ENCODE measurements at places on chromosomes 11 and 22.

DNA sequence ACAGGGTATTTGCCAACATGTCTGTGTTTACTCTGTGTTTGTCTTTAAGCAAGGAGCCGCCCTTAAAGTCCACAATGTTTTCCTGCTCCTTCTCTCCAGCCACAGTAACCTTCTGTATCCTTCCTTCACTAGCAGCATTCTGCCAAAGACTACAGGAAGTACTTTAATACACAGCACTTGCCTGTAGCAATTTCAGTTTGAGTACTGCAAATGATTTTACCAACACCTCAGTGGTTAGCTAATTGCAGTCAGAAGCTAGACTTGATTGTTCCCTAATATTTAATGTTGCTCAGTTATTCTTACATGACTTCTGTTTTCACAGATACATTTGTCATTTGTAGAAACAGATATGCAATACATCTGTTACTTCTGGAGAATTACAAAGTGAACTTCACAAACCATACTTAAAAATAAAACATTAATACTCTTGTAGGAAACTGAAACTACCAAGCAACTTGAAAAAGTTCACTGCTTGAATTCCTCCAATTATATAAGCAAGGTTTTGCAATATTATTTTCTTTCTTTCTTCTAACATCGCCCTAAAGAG is 69.1 kb downstream of the FCHSD2 start:
- DNase-seq, result no peak

- DNase-seq, result no peak
Measured at GRCh38 chr11:124869856-124870387, 4.7 kb downstream of the ROBO3 start.

DNA sequence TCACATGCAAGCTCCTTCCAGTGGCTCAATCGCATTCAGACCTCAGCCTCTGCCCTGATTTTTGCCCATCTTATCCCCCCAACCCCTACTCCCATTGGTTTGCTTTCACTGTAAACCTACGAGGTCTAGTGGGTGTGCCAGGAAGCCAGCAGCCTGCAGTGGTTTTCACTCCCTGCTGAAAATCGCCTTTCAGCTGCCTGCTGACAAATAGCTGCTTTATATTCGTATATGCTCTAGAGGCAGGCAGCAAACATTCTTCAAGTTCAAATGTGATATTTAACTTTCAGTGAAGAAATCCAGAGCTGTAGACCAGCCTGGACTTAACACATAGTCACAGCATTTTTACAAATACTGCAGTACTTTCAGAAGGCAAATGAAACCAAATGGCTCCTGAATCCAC is 92.8 kb upstream of the APOA1 start:
- DNase-seq, result peak; percentile 11

DNA sequence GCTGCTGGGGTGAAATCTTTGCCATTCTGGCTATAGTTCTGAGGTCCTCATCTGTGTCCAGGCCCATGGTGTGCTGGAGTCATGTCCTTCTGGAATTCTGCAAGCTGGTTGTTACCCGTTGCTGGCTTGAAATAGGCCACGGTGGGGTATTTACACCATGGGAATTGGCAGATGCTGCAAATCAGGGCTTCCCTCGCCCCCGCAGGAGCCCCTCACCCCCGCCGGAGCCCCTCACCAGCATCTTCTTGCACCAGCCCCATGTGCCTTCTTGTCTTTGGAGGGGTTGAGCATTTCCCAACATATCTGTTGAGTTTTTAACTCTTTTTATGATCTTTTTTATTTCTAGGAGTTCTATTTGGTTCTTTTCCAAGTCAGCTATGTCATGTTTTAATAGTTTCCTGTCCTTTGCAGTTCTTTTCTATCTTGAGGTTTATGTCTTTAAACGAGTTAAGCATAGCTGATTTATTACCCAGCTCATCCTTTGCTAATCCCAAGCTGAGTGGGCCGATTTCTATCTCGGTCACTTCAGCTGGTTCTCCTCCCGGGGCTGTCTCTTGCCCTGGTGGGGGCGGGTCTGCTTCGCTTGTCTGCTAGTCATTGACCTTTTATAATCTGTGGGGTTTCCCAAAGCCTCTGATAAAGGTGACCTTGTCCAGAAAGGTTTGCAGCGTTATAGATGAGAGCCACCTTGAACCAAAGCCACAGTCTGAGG is 17.6 kb downstream of the ANO1 start:
- DNase-seq, result no peak

DNA sequence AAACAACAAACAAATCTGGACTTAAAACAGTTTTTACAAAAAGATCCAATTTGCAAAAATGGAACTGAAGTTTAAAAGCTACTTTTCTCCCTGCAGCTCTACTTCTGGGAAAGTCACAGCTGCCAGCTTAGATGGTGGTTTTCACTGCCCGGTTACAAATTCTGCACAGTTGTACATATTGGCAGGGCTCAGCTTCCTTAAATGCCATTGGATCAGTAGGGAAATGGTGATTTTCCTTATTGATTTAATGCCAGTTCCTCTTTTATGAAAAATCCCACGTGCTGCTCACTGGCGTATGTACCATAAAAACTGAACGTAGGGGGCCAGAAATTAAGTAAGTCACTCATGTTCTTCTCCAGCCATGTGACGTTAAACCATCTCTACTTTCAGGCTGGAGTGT is 22.8 kb downstream of the GRAP2 start:
- no peak for DNase-seq

DNA sequence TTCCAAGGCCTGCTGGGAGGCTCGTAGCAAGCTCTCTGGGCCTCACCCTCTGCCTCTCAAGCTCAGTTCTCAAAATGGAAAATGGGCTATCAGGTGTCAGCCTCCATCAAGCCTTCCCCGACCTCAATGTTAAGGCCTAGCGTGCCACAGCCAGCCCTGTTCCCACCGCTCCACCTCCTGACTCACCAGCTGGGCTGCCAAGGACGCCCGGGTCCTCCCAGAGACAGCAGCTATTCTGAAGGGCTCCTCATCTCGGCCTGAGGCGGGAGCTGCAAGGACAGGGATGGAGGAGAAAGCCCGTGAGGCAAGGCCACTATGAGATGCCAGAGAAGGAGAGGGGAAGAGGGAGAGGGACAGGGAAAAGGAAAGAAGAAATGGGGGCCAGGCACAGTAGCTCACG is 19.9 kb downstream of the ARAP1 start:
- DNase-seq, result no peak

GRCh38 chr11:31824879-31825837 is 14.0 kb upstream of the PAX6 start:
- no peak for DNase-seq

DNA sequence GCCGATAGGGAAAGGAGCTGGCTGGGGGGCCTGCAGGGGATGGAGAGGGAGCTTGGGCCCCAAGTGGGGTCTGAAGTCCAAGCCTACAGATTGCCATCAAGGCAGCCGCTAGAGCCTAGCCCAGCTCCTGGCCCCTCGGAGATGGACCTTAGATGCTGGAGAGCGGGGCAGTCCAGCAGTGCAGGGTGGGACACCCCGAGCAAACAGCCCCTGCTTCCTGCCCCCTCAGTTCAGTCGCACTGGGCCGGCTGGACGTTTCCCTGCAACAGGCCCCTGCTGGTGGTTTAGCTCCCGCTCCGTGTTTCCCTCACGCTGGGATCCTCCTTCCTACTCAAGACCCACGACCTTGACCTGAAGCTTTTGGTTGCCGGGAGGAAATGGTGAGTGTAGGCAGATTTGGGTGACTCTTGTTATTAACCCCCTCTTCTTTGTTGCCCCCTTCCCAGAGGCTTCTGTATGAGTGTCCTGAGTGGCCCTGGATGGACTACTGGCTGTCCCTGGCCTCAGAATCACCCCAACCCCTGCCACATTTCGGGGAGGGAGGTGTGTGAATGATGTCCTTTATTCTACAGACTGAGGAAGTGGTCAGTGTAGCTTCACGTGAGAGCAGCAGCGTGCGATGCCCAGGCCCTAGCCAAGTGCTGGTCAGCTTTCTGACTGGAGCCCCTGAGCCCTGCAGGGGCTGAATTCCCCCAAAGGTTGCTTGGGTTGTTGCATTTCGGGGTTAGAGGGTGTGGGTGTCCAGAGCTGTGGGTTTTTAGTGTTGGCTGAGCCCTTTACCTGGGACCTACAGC is 2.7 kb downstream of the ST3GAL4 start:
- no peak for DNase-seq

GRCh38 chr22:25366408-25366807 is 147.0 kb downstream of the CRYBB2 start:
- DNase-seq, result no peak

GRCh38 chr22:43151251-43152002 is at the start of gene TSPO:
Gene TSPO (plus strand): TSS chr22:43151559. CDS start chr22:43159239, 7,680 bp downstream.
- DNase-seq, result peak; percentile 46

GRCh38 chr11:76889411-76889975 is 28.8 kb downstream of the ACER3 start:
- no peak for DNase-seq

DNA sequence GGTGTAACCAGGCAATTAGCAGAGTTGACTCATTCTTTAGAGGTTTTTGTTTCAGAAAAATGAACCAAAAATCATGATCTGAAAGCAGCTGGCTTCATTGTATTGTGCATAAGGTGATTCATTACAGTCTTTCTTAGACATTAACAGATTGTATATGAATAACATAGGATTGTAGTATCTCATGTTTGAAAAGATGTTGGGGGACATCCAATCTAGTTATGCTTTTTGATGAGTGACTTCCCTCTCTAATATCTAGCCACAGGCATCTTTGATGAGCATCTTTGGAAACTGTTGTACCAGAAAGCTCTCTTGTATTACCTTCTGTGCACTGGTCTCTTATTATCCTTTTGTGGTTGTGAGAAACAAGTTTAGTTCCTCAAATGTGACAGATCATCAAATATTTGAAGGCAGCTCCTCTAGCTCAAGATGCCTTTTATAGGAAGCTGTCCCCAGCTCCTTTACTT is 8.3 kb downstream of the GRK3 start:
- no peak for DNase-seq

DNA sequence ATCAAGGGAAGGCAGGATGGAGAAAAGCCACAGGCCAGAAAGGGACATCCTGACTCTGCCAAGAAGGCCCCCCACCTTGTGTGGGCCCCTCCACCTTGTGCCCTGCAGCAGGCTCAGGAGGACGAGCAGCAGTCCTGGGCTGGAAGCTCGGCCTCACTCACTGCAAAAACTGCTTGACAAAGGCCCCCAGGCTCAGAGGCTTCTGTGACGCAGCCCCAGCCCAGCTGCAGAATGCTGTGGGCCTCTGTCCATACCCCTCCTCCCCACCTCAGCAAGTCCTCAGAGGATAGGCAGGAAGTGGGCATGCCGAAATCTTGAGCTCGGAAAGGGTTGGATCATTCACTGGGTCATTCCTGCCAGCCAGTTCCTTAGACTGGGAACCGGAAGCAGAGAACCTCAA is 61.9 kb downstream of the NRXN2 start:
- no peak for DNase-seq

DNA sequence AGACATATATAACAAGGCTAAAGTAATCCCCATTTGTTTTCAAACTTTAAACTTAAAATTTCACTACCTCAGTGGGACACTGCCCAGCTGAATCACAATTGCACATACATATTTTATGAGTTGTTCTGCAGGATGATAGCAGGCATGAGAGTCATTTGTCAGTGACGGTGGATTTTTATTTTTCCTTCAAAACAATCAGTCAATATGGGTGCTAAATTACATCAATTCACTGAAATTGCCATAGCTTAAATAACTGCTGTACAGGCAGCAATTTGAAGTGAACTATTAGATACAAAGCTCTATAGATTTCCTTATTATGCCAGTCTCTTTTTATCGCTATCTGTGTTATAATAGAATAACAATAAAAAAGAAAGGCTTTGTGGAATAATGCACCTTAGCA is 784.6 kb upstream of the ANO3 start:
- DNase-seq, result no peak

- DNase-seq, result no peak
Measured at GRCh38 chr11:47239852-47240251, 8.8 kb downstream of the ACP2 start.

GRCh38 chr22:31958625-31959239 is 14.4 kb downstream of the YWHAH start:
- DNase-seq, result no peak

DNA sequence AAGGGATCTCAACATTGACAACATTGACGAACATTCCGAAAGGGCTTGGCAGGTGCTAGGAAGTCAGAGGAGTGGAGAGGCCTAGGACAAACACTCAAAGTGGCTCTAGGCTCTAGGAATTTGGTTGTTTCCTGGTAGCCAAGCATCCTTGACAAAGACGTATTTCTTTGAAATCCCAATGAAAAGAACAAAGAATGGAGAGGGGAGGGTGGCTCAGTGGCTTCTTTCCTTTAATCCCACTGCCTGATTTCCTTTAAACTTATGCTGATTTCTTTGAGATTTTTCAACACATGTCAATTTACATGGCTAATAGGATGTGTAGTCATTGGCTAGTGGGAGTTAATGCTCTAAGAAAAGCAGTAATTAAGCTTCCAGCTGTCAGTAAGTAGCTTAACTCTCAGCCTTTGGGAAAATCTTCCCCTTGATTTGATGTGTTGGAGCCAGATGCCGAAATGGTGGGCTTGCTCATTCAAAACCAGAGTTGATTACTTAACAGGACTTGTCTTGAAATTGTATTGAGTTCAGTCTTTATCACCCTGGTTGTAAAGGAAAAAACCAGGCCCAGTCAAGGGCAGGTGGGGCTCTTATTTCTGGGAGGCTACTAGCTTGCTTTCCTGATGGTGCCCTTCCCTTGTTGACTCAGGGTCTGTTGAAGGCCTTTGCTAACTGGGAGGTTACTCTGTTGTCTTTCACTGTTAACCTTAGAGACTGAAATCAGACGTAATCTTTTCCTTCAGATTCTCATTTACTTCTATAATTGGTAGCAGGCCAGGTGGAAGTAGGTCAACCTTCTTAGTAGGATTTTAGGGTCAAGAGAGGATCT is 44.6 kb upstream of the SORL1-AS1 start:
- no peak for DNase-seq

DNA sequence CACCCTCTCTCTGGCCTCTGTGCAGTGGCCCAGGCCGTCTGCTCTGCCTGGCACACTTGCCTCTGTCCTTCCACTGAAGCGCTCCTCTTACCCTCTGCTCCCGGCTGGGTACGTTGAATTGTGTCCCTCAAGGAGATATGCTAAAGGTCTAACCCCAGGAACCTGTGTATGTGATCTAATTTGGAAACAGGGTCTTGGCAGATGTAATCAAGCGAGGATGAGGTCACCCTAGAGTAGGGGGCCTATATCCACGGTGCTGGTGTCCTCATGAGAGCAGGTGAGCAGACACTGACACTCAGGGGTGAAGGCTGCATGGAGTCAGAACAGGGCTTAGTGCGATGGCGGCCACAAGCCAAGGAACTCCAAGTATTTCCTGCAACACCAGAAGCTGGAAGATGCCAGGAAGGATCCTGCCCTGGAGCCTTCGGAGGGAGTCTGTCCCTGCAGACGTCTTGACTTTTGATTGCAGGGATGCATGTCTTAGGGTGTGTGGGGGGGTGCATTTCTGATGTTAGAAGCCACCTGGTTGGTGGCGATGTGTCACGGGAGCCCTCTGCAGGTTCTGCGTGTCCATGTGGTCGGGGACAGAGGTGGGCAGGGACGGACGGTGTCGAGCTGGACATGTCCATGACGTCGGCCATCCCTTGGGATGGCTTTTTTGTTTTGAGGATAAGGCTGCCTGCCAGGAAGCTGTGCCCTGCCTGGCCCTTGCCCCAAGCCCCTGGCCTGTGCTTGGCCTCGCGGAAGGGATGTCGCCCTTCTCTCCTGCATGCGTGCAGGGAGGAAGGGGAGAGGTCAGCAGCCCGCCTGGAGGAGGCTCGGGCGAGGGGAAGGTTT is 68.6 kb downstream of the LRP5 start:
- DNase-seq, result no peak

Measured in stimulated activated CD8-positive, alpha-beta memory T cell treated with anti-CD3 and anti-CD28 coated beads, Interleukin-2, amount 100 ng/mL, for 1 hour (primary cell).